Muscle of leg (tissue), 16 donors: ENCODE measurements at places on chromosomes 16 and 17. TPM values are rescaled to one million over a fixed set of nuclear protein-coding genes. Genes with fewer than 3 reads are reported as not detected.

Gene CFAP20
- 50.0 TPM for total RNA-seq

Gene ZPBP2
- total RNA-seq, result not detected

Gene SLC6A2
- total RNA-seq, result 2.3 TPM

Gene RANBP10
- 7.1 TPM for total RNA-seq

Gene TEKT3
- total RNA-seq, result 1.9 TPM

DNA sequence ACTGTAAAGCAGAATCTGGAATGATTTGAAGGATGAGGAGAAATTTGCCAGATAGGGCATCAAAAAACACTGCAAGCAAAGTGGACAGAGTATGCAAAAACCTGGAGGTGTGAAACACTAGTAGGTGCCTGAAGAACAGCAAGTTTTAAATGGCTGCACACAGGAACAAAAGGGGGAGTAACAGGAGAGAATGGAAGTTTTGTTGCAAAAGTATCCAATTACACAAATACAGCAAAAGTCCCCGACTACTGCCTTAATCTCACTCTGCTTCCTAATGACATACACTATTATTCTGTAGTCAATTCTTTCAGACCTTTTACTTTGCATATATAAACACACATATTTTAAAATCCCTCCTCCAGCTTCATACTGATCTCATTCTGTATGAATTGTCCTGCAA lies 1.5 kb downstream of the HEATR6 start:
- H3K36me3 ChIP-seq, result peaks cover 28% of the 10 kb centered on the region
- H3K27me3 ChIP-seq, result no peaks in the 10 kb centered on the region
- H3K4me1 ChIP-seq, result peaks cover 13% of the 10 kb centered on the region
- H3K27ac ChIP-seq, result no peak overlapping the region
- DNase-seq, result no peak

- H3K27ac ChIP-seq, result no peak overlapping the region
- no peak overlapping the region for H3K4me3 ChIP-seq
- peaks cover 17% of the 10 kb centered on the region for H3K4me1 ChIP-seq
Measured at GRCh38 chr16:84044118-84044488, 1.5 kb upstream of the SLC38A8 start.

- no peaks in the 10 kb centered on the region for H3K27me3 ChIP-seq
- H3K36me3 ChIP-seq, result peaks cover 74% of the 10 kb centered on the region
- no peak overlapping the region for H3K4me3 ChIP-seq
- peaks cover 24% of the 10 kb centered on the region for H3K4me1 ChIP-seq
- DNase-seq, result peak; percentile 48
- no peak overlapping the region for H3K27ac ChIP-seq
Measured at GRCh38 chr17:40086150-40087044, 14.0 kb downstream of the NR1D1 start.

DNA sequence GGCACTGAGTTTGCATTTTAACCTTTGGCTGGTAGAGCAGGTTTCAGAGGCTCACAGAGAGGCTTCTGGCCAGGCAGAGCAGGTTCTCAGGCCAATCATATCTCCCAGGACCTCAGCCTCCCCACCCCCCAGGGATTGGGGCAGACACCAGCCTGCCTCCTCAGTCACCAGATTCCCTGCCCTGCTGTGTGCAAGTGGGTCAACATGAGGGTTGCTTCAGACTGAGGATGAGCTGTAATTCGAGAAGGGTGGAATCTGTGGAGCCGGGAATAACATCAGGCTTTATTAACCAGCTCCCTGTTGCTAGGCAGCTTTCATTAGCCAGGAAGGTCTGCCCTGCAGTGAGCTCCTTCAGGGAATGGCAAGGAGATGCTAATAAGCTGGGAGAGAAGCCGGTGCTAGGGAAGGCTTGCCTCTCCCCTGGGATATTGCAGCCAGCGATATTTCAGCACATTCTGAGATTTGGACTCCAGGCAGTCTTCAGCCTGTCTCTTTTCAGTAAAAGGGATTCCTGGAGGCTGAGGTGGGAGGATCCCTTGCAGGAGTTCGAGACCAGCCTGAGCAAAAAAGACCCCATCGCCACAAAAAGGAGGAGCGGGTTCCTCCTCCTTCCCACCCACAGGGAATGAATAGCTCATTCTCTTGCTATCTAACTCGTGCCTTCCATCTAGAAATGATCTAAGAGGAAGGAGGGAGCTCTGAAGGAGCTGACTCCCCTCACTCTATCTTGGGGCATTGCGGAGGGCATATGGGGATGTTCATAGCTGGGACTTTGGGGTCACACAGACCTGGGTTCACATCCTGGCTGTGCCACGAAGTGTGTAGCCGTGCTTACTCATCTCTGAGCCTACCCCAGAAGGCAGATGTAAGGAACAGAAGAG lies 10.7 kb downstream of the SGSM2 start:
- peak overlapping the region; percentile 65 for H3K27ac ChIP-seq
- peaks cover 12% of the 10 kb centered on the region for H3K4me1 ChIP-seq
- H3K27me3 ChIP-seq, result no peaks in the 10 kb centered on the region
- peak; percentile 76 for DNase-seq
- no peak overlapping the region for H3K4me3 ChIP-seq
- H3K36me3 ChIP-seq, result peaks cover 35% of the 10 kb centered on the region

- H3K27me3 ChIP-seq, result peaks cover 2% of the 10 kb centered on the region
- H3K4me3 ChIP-seq, result no peak overlapping the region
- H3K36me3 ChIP-seq, result peaks cover 14% of the 10 kb centered on the region
- no peak overlapping the region for H3K27ac ChIP-seq
- no peak for DNase-seq
- peaks cover 46% of the 10 kb centered on the region for H3K4me1 ChIP-seq
Measured at GRCh38 chr17:81114351-81115093, 50.8 kb upstream of the PVALEF start.

GRCh38 chr16:13742928-13743327 lies 177.0 kb upstream of the ERCC4 start:
- no peak for DNase-seq
- H3K4me1 ChIP-seq, result no peaks in the 10 kb centered on the region
- H3K36me3 ChIP-seq, result no peaks in the 10 kb centered on the region
- H3K27me3 ChIP-seq, result no peaks in the 10 kb centered on the region
- no peak overlapping the region for H3K27ac ChIP-seq

DNA sequence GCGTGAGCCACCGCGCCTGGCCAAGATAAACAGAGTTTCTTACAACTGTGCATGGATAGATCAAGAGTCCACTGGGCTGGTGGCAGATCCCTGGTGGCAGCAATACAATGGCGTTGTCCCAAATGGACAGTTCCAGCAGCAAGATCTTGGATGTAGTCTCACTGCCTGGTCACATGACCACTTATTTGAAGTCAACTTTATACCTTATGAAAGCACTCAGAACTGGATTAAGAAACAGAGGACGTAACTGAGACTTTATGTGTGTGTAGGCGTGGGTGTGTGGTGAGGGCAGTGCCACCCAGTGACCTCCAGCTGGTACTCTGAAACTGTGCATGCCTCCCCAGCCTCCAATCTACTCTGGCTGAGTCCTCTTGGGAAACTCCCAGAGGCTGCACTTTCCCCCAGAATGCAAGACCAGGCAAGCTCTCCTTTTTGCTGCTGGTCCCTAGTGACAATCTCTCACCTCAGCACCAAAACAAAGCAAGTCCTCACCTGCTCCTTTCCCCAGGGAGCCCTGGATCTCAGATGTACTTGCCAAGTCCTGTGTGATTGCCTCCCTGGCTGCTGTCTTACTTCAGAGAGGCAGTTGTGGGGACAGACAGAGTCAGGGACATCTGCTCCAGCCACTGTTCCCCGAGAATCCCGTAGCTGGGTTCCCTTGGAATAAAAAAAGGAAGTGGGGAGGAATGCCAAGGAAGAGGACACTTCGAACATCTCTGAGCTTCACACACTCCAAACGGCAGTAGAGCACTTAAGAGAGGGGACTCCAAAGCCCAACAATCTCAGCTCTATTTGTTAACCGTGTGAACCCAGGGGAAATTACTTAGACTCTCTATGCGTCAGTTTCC lies 11.7 kb upstream of the ST6GALNAC2 start:
- DNase-seq, result no peak
- peaks cover 5% of the 10 kb centered on the region for H3K4me1 ChIP-seq

DNA sequence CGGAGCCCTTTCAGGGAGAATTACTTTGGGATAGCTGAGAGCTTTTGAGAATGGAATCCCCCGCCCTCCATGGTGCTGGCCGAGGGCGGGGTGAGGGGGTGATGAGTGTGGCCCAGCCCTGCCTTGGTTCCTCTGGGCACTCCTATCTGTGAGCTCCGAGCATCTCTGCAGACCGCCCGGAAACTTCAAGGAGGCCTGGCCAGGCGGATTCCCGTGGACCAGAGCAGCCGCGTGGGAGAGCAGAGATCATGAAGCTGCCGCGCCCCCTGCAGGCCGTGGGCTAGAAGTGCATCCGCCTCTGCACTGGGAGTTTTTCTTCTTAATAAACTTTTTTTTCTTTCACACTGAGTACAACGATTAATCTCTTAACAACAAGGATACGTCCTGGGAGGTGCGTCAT lies 392.9 kb upstream of the EEF2KMT start:
- no peaks in the 10 kb centered on the region for H3K36me3 ChIP-seq
- no peak overlapping the region for H3K4me3 ChIP-seq
- H3K4me1 ChIP-seq, result no peaks in the 10 kb centered on the region
- H3K27me3 ChIP-seq, result no peaks in the 10 kb centered on the region

DNA sequence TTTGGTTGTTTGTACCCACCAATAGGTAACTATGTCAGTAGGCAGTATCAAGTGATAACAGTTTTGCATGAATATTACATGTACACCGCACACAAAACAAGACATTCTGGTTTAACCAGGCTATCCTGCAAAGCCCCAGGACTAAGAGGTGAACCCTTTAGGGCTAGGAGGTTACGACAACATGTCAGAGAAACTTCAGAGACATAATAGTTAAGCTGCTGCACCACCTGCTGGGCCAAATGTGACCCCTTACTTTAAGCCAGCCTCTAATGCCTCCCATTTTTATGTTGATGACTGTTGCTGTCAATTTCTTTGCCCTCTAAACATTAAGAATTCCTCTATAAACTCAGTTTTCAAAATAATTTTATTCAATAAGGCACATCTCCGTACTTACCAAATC lies 15.4 kb downstream of the SRP68 start:
- no peaks in the 10 kb centered on the region for H3K27me3 ChIP-seq
- H3K4me1 ChIP-seq, result no peaks in the 10 kb centered on the region
- DNase-seq, result no peak
- no peak overlapping the region for H3K4me3 ChIP-seq
- H3K27ac ChIP-seq, result no peak overlapping the region
